Heart left ventricle (tissue), 16 donors: ENCODE measurements at places on chromosomes 7 and 10.

DNA sequence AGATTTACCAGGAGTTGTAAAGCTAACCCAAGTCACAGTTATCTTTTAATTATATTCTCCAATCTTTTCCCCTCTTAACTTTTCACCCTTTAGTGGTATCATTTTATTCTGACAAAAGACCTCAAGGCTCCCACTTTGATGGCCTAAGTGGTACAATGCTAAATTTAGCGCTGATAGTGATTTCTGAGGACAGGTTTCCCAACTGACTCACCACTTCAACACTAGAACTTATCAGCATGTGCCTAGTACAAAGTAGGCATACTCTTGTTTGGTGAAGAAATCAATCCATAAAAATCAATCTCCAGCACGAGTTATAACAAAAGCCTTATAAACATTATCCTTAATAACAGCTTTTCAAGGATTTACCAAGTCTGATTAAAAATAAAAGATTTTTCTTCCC lies 7.5 kb downstream of the SNX13 start:
- DNase-seq = no peak
- no peak overlapping the region for H3K27ac ChIP-seq
- H3K4me3 ChIP-seq = no peak overlapping the region
- peaks cover 11% of the 10 kb centered on the region for H3K4me1 ChIP-seq

- no peak overlapping the region for H3K27ac ChIP-seq
- H3K36me3 ChIP-seq = no peaks in the 10 kb centered on the region
- peaks cover 7% of the 10 kb centered on the region for H3K4me1 ChIP-seq
- no peak for DNase-seq
Measured at GRCh38 chr7:18180685-18181084, 153.0 kb upstream of the PRPS1L1 start.

DNA sequence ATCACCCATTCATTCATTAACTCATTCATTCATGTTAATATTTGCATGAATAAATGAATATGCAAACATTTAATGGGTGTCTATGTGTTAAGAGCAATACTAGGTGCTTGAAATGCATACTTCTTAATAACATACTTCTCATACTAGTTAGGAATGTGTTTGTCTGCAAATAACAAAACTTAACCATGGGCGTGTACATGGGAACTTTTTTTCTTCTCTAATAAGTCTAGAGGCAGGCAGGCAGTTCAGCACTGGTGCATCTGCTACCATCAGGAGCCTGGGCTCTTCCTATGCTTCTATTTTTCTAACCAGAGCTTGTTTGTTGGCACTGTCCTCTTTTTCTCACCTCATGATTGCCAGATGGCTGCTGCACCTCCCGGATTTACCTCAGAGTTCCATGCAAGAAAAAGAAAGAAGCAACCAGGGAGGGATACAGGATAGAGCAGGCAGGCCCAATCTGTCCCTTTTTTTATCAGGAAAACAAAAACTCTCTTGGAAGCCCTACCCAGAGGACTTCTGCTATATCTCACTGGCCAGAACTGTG lies 22.7 kb downstream of the CDHR3 start:
- no peaks in the 10 kb centered on the region for H3K4me1 ChIP-seq
- H3K27me3 ChIP-seq = no peaks in the 10 kb centered on the region
- no peak overlapping the region for H3K4me3 ChIP-seq
- no peaks in the 10 kb centered on the region for H3K36me3 ChIP-seq

DNA sequence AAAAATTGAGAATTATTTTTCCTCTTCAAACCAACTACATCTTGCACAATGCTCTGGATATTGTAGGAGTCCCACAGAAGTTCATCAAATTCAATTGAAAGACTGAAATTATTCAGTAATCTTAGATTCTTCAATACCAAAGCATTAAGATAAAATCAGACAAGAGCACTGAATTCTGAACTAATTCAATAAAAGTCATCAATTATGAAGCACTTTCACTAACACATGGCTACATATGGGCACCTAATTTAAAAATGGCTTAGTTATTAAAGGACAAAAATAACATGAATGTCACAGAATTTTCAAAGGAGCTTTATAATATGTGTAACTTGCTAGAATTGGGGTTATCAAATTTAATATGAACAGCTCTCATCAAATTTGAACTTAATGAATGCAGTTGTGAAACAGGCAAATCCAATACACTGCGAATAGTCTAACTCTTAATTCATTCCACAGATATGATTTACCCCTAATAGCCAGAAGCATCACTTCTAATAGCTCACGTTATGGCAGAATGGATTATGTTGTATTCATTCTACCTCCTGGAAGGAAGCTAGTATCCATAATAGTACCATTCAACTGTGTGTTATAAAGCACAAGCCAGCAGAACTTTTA lies 116.8 kb downstream of the GRM8 start:
- H3K4me3 ChIP-seq = no peak overlapping the region
- H3K27me3 ChIP-seq = no peaks in the 10 kb centered on the region
- no peak overlapping the region for H3K27ac ChIP-seq
- H3K36me3 ChIP-seq = no peaks in the 10 kb centered on the region
- DNase-seq = no peak

- DNase-seq = no peak
- H3K27ac ChIP-seq = no peak overlapping the region
- no peaks in the 10 kb centered on the region for H3K27me3 ChIP-seq
- no peaks in the 10 kb centered on the region for H3K36me3 ChIP-seq
Measured at GRCh38 chr10:26544932-26545331, 106.8 kb downstream of the APBB1IP start.
